ENCODE measurements at places on chromosomes 5 and 9.

DNA sequence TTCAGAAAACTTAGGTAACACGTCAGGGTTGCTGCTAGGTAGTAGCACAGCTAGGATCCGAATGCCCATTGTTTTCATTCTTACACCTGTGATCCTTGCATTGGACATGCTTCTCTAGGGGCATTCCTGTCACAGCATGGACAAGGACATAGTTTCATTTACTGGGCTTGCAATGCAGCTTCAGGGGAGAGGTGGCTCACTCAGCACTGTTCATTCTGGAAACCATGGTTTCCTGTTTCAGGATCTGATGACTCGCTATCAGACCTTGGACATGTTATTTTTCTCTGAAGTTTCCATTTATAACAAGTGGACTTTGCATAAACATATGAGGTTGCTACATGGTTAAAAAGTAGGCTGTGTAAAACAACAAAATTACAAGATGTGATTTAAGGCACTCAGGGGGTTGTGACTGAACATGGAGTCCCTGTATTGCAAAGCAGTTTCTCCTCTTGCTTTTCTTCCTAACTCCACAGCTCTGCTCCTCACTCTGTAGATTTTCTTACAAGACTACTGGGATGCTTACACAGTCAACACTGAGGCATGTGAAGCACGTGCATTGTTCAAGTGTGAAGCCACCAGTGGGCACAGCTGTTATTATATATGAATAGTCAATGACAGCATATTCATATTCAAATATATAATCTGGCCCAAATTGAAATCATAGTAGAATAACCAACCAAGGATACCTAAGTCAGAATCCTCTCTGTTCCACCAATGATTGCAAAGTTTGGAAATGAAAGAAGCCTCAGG, 66.1 kb upstream of the STK32A start:
- no peak for DNase-seq

DNA sequence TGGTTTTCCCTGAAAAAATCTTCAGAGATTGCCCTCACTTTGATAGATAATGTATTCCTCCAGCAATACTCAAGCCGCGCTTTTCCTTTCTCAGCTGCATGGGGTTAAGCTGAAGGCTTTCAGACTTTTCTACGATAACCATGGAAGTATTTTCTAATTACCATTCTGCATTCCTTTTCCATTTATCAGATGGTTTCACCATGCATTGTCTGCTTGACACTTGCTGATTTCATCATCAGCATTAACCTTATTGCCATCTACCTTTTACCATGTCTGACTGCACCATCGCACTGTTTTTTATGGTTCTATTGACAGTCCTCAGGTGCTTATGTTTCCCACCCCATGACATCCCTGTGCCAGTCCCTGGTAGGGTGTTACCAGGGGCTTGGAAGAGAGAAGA, 91.6 kb downstream of the DMAC1 start:
- DNase-seq, result no peak

GRCh38 chr9:20095430-20096092, 306.7 kb upstream of the SLC24A2 start:
- DNase-seq, result no peak

DNA sequence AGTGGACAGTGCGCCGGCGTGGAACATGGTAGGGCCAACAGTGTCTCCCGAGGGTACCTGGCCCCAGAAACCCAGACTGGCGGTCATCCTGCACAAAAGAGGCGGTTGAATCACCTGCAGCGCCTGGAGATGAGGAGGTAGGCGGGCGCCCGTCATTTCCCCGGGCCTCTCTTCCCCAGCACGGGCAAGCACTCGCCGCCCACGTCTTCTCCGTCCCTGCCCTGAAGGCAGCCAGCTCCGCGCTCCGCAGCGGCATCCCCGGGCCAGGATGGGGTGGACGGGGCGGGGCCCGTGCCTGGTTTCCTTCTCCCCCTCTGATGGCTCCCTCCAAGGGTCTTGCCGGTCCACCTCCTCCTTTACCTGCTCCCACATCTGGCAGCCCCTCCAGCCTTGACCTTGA, 27.1 kb upstream of the N4BP3 start:
- DNase-seq, result no peak

DNA sequence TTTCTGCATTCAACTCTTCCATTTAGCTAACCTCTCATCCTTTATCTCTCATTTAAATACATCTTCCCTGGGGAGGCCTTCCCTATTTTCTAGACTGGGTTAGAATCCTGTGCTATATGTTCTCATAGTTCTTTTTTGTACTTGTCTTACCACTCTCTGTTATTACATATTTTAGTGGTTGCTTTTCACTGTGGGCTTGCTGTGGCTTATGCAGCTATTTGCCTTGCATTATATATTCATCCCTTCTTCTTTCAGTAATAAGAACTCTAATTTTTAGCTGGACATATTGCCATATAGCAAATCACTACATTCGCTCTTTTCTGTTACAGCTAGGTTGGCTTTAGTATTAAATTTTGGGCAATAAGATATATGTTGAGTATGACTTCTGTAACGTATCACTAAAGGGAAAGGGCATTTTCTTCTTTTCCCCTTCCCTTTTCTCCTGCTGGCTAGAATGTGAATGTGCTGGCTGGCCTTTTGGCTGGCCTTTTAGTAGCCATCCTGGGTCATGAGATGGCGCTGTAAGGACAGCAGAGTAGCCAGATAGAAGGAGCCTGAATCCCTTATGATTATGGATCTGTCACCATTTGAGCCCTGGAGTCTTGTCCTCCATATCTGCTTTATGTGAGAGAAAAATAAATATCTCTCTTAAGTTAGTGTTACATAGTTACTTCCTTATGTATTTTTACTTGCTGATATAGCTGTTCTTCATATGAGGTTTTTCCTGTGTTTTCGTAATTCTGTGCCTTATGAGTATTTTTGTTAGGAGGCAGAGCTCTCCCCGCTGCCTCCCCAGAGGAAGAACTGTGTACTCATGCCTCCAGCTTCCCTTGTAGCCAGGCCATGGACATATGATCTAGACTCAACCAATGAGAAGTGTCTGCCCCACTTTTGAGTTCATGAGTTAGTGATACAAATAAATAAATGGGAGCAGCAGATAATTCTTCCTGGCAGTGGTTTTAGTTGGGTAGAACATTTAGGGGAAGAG, 65.8 kb downstream of the NDUFAF2 start:
- no peak for DNase-seq

DNA sequence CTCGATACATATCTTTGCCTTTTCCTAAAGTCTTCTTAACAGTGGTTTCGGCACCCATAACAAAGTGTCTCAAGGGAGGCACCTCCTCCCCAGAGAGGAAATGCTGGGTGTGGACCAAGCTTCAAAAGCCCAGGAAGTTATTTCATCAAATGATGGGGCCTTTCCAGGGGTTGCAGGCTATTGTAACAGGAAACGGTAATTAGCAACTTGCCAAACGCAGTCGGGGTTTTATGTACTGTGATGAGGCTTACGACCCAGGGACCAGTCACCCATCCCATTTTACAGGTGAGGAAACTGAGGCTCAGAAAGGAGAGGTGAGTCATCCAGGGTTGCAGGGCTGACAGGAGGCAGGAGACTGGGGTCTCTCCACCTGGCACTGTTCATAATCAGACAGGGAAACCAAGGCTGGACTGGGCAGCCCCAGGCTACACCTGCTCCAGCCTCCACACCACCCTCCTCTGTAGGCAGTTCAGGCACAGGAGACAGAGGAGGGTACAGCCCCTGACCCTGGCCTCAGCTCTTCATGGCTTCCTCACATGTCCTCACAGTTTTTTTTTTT, 30.0 kb upstream of the SUSD3 start:
- DNase-seq, result peak; percentile 33

DNA sequence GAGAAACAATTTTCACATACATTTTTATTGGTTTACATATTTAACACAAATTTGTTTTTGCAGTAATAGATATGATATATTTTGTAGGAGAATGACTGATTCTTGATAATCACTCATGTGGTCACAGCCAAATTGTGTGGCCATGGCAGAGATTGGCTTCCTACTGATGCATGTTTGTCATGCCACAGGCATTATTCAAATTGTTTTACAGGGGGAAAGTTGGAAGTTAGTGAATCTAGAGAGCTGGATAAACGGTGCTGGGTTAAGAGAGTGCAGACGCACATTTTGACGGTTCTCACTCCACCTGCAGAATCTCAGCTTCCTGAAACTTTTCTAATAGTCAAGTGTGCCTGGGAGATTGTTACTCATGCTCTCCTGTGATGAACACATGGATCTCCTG, 91.1 kb upstream of the FBN2 start:
- no peak for DNase-seq

DNA sequence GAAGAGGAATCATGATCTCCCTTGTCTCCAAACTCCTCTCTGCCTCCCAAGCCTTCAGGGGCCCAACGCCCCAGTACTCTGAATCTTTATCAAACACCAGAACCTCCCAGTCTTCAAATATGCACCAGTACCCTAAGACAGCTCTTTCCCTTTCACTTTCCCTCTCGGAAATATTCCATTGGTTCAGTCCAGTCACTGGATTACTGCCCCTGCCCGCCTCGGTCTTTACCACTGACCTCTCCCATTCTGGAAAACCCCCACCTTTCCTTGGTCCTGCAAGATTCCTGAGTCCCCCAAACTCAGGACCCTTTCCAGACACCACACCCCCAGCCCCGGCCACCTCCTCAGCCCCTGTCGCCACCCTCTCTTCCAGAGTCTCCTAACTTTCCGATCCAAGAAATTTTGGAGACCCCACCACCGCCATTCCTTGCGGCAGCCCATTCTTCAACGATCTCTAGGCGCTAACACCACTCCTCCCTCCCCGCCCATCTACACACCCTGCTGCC, 674 bp downstream of the C5orf15 start:
- DNase-seq, result no peak

DNA sequence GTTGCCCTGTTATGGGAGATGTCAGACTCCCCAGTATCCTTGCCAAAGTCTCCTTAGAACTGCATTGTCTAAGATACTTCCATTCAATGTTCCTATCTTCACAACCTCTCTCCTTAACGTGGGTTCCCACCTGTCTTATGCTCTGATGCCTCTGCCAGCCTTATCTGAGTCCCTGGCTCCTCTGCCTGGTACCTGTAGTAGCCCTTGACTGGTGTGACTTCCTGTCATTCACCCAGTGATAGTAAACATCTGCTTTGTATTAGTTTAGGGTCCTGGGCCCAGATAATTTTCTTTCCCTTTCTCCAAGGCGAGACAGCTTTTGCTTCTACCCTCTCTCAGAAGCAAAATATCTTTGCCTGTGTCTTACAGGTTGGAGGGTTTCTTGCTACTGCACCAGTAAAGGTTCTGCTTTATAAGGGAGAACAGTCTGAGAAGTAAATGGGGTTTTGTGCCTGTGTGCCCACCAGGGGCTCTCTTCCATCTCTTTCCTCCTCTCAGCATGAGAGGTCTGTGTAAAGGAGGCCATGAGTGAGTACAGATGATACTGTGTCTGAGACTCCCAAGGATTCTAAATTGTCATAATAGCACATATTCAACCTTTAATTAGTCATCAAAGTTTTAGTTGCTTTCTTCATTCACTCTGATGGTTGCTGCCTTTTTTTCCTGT, 220.8 kb downstream of the PRR16 start:
- no peak for DNase-seq

- DNase-seq, result no peak
These were observed 3.6 kb downstream of the CCL19 start for GRCh38 chr9:34687276-34688030.

DNA sequence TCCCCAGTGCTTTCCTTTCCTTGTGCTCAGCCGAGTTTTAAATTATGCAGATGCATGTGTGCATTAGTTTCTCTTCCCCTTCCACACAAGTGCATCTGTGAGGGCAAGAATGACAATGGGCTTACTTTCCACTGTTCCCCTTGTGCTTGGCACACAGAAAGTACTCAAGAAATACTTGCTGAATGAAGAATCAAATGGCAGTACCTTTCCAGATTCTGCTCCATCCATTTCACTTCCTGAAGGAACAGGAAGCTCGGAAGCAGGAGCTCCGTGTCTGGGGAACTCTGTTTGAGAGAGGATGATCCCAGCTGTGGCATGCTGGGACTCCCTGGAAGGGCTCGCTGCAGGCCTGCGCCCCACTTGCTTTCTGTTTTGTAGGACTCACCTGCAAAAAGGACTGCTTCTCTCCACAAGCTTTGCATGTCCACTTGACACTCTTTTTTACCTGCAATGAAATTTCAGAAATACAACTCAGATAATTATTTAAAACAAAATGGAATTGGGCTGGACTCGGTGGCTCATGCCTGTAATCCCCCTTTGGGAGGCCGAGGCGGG, 5.5 kb downstream of the MRNIP start:
- no peak for DNase-seq

DNA sequence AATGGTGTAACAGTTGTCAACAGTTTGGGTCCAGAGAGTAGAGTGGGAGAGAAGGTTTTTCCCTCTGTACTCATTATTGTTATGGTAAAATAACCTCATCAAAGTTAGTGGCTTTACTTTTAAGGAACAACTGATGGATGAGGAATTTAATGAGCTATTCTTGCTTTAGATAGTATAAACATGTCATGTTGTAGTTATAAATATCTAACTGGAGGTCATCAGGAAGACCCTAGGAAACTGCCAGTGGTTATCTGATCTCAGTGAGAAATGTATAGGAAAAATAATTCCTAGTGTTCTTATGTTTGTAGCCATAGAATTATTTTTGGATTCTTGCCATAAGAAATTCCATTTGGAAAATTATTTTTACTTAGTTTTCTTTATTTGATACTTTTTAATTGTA, 4.1 kb downstream of the ERCC6L2 start:
- DNase-seq, result no peak

DNA sequence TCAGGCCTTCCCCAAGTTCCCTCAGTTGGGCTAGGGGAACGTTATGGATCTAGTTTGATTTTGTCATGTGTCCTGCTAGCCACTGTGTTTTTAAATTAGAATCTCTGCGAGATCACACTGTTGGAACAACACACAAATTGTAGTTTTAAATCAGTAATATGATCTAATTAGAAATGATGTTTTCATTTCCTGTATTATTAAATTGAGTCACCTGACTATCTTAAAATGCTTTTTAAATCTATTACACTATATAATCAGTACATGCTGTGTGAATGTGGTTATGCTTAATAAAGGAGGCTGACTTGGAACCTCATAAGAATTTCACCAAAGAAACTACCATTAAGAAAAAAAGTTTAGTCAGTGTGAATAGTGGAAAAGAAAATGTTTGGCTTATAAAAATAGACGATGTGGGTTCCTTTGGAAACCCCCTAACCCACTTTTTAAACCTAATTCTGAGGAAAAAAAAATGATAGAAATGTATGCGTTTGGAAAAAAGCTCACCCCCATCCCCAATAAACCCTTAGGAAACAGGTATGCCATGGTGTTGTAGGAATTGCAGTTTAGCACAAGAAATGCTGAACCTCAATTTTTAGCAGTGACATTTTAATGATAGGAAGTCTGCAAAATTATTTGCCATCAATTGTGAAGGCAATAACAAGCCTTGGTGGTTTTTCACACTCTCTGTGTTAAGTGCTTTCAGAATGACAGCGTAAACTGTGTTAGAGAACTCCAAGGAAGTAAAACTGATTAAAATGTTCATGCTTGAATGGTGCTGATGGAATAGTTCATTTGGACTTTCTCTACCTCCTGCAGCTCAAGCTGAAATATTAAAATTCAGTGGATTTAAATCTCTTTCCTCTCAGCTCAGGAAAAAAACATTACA, 59.0 kb downstream of the TLE4 start:
- DNase-seq, result no peak

Data from activated naive CD4-positive, alpha-beta T cell treated with anti-CD3 and anti-CD28 coated beads, Interleukin-2, amount 50 U/mL, for 16 hours (primary cell).